ENCODE measurements at places on chromosomes 2 and 18. TPM values are rescaled to one million over a fixed set of nuclear protein-coding genes. Genes with fewer than 3 reads are reported as not detected.
A peak's percentile ranks its signal among the peaks of the same experiment; 100 is the strongest.

The ANKRD23 gene
- 8.9 TPM for total RNA-seq

The NGEF gene
- total RNA-seq = 52.2 TPM

DNA sequence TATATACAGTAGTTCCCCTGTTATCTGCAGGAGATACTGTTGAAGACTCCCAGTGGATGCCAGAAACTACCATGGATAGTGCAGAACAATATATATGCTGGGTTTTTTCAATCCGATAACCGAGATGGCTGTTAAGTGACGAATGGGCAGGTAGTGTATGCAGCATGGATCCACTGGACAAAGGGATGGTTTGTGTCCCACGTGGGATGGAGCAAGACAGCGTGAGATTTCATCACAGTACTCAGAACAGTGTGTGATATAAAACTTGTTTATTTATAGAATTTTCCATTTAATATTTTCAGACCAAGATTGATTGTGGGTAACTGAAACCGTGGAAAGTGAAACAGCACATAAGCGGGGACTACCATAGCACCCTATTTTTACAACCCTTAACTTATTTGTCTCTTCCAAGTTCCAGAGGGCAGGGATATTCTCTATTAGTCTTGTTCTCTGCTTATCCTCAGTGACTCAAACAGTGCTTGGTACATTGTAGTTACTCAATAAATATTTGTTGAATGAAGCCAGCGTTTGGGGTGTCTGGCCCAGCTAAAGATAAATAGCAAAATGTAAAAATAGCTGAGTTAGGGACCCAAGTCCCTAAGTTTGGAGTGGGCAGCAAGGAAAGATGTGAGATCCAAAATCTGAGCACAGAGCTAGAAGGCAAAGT is 50.0 kb downstream of the RHBDD1 start:
- no peak overlapping the region for H3K4me3 ChIP-seq
- no peaks in the 10 kb centered on the region for H3K36me3 ChIP-seq
- DNase-seq = no peak
- H3K27ac ChIP-seq = no peak overlapping the region
- H3K4me1 ChIP-seq = 0 out of 2 replicates have a peak, but pooled peaks cover 6% of the 10 kb centered on the region
- H3K27me3 ChIP-seq = no peaks in the 10 kb centered on the region

The CAPN10 gene
- total RNA-seq = 70.3 TPM

DNA sequence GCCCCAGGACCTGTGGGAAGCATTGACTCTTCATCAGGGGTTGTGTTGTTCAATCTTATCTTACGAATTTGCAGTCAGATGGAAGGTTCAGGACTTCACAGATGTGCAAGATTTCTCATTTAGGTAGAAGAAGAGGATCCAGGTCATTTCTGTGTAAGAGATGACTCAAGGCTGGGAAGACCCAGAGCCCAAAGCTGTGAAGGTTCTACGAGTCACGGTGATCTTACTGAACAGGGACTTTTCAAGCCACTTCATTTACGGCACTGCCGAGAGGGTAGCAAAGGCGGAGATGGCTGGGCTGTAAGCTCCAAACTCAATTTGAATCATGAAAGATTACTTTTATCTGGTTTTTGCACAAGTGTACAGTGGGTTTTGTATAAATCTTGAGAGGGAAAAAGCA is 228.0 kb upstream of the MEX3C start:
- DNase-seq = no peak
- no peaks in the 10 kb centered on the region for H3K36me3 ChIP-seq
- H3K4me3 ChIP-seq = no peak overlapping the region

The SP9 gene
- not detected for total RNA-seq

DNA sequence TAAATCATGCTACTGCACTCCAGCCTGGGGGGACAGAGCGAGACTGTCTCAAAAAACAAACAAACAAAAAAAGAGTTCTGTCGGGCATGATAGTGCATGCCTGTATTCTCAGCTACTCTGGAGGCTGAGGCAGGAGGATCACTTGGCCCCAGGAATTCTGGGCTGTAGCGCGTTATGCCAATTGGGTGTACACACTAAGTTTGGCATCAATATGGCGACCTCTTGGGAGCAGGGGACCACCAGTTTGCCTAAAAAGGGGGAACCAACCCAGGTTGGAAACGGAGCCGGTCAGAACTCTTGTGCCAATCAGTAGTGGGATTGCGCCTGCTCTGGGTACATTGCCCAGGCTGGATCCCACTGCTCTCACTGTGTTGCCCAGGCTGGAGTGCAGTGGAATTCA is 49.7 kb downstream of the SDC1 start:
- H3K4me1 ChIP-seq = no peaks in the 10 kb centered on the region
- no peak overlapping the region for H3K27ac ChIP-seq
- H3K36me3 ChIP-seq = no peaks in the 10 kb centered on the region
- no peak for DNase-seq

- no peaks in the 10 kb centered on the region for H3K27me3 ChIP-seq
- DNase-seq = no peak
- no peak overlapping the region for H3K27ac ChIP-seq
- no peak overlapping the region for H3K4me3 ChIP-seq
- no peaks in the 10 kb centered on the region for H3K4me1 ChIP-seq
Measured at GRCh38 chr18:4636967-4637366, 181.9 kb upstream of the DLGAP1 start.

DNA sequence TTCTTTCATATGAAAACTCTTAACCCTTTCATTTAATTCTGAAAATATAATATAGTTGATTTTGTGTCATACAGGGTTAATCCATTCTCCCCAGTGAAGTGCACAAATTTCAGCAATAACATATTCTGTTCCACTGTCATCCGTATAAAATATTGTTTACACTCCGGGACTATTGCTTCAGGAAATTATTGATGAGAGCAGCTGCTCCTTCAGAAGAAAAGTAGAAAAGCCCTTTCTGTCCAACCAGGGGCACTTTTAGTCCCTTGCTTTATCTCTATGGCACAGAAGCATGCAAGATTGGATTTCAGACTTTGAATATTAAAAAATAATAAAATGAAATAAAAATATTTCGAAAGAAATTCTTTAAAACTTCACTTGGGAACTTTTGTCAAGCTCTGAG is 535.7 kb upstream of the SLC39A10 start:
- no peaks in the 10 kb centered on the region for H3K4me1 ChIP-seq
- H3K27ac ChIP-seq = no peak overlapping the region
- H3K36me3 ChIP-seq = no peaks in the 10 kb centered on the region
- no peaks in the 10 kb centered on the region for H3K27me3 ChIP-seq
- no peak overlapping the region for H3K4me3 ChIP-seq

DNA sequence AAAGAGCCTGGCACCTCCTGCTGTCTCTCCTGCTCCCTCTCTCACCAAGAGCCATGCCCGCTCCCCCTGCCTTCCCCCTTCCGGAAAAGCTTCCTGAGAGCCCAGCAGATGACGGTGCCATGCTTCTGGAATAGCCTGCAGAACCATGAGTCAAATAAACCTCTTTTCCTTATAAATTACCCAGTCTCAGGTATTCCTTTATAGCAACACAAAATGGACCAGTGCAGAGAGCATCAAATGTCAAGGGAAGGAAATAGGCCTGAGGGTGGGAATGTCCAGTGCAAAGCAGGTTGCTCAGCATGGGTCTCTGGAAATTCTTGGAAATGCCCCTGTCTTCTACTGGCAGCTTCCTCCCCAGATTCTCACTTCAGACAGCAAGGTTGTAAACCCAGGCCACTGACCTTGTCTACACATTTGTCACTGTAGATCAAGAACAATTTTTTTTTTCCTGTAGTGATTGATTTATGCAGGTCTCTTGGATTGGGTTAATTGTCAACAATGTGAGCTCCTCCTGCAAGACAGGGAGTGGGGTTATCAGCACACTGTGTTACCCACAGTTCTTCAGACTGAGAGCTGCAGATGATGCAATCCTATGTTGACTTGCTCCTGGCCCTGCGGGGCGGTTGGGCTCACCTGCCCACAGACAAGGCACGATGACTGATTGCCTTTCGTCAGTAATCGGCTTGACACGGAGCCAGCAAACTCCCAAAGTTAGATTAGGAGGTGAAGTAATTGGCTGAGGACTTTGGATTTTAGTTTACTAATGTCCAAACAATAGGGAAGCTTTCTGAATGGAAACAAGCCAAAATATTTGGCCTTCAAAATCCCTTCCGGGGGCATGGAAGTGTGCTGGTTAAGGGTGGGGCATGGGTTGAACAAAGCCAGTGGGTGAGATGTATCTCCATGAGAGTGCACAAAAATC is 5.4 kb upstream of the BOD1L2 start:
- H3K36me3 ChIP-seq = no peaks in the 10 kb centered on the region
- H3K27me3 ChIP-seq = no peaks in the 10 kb centered on the region
- H3K27ac ChIP-seq = peak overlapping the region; percentile 80

DNA sequence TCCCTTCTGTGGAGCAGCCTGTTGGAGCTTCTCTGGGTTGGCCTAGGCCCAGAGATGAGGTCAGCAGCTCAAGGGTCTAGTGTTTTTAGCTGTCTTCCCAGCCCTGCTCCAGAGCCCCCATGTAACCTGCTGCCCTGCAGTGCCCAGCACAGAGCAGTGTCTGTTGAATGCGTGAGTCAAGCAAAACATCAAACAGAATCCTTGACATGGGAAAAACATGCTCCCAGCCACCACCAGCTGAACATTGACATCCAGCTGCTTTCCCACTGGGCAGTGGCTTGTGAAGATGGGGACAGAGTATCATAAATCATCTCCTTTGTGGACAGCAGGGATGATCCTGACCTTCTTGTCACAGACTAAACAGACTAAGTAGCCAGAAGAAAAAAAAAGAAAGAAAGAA is 22.6 kb downstream of the IMPA2 start:
- H3K36me3 ChIP-seq = no peaks in the 10 kb centered on the region
- DNase-seq = no peak
- no peak overlapping the region for H3K27ac ChIP-seq
- no peaks in the 10 kb centered on the region for H3K27me3 ChIP-seq
- H3K4me1 ChIP-seq = no peaks in the 10 kb centered on the region

- no peak overlapping the region for H3K4me3 ChIP-seq
- H3K4me1 ChIP-seq = no peaks in the 10 kb centered on the region
- H3K27ac ChIP-seq = no peak overlapping the region
Measured at GRCh38 chr2:224347176-224348051, 54.5 kb downstream of the FAM124B start.

DNA sequence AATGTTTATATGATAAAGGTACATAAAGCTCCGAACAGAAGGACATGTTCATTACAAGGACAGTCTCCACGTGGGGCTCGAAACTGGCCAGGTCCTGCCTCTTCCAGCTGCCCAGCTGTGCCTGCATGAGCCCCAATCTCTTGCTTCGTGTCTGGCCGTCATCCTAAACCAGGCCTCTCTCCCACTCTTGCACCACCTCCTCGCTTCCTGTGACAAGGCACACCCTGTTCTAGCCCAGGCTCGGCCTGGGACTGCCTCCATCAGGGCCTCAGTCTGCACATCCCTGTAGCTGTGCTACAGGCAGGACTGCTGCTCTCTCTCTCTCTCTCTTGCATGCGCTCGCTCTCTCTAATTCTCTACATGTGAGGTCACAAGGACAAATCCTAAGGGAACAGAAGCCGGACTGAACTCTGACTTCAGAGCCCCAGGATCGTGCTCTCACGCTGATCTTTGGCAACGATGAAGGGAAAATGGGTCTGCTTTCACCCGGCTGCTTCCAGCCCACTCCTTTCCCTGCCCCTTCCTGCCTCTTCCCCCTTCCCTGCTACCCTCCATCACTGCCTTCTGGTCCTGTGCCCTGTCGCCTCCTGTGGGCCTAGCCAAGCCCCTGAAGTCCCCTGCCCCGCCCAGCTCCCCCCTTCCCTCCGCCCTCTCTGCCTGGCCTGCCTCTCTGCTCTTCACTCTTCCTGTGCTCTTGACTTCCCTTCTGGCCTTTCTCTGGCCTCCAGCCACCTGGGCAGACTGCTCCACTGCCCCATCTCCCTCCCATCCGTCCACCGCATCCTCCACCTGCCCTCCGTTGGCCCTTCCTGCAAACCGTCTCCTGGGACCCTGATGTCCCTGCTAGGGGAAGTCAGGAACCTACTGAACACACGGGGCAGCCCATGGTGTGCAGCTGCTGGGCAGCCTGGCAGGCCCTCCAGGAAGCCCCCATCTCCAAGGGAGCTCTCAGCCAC is 7.8 kb upstream of the GPR55 start:
- no peaks in the 10 kb centered on the region for H3K36me3 ChIP-seq
- peaks cover 64% of the 10 kb centered on the region for H3K27me3 ChIP-seq
- no peaks in the 10 kb centered on the region for H3K4me1 ChIP-seq
- H3K4me3 ChIP-seq = no peak overlapping the region
- no peak overlapping the region for H3K27ac ChIP-seq

DNA sequence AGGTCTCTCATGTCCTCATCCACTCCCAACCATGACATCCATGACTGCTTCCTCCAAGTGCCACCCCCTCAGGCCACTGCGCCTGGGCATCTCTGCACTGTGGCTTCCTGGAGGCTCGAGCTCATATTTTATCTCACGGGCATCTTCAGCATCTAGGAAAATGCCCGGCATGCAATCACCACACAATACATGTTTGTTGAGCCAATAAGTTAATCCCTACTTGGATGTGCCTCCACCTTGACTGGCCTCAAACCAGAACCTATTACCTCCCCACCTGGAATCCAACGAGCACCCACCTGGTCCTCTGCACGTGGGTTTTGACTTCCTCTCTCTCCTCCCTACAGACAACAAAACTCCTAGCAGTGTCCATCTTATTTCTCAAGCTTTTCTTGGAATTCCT is 198.9 kb upstream of the REV1 start:
- H3K27me3 ChIP-seq = peaks cover 80% of the 10 kb centered on the region
- no peaks in the 10 kb centered on the region for H3K36me3 ChIP-seq
- no peaks in the 10 kb centered on the region for H3K4me1 ChIP-seq
- DNase-seq = no peak

GRCh38 chr2:214550786-214551185 is 139.9 kb downstream of the VWC2L start:
- no peak for DNase-seq
- H3K4me3 ChIP-seq = no peak overlapping the region
- H3K27ac ChIP-seq = no peak overlapping the region
- no peaks in the 10 kb centered on the region for H3K27me3 ChIP-seq
- H3K4me1 ChIP-seq = no peaks in the 10 kb centered on the region

GRCh38 chr2:146489386-146489785 is 1355.4 kb upstream of the ACVR2A start:
- H3K27ac ChIP-seq = no peak overlapping the region
- H3K27me3 ChIP-seq = no peaks in the 10 kb centered on the region
- no peaks in the 10 kb centered on the region for H3K4me1 ChIP-seq
- no peak for DNase-seq

- peaks cover 6% of the 10 kb centered on the region for H3K4me1 ChIP-seq
- H3K27me3 ChIP-seq = no peaks in the 10 kb centered on the region
- no peak overlapping the region for H3K4me3 ChIP-seq
- DNase-seq = no peak
- no peak overlapping the region for H3K27ac ChIP-seq
Measured at GRCh38 chr2:152490686-152491455, 155.9 kb downstream of the FMNL2 start.

DNA sequence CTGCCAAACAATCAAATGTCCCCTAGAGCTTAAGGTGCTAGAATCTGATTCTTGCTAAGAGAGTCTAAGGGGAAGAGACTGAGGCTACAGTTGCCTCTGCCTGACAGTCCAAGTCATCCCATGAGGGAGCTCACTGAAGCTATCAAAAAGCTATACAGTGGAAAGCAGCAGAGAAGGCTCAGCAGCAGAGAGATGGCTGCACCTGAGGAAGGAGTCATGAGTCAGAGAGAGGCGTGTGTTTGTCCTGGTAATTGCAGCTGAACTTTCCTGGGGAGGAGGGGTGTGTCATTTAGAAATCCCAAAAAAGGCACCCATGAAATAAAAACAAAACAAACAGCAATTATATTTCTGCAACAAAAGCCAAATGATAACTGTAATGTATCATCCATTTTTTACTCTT is 305.2 kb upstream of the UBE2E3 start:
- no peak overlapping the region for H3K4me3 ChIP-seq
- DNase-seq = no peak
- no peaks in the 10 kb centered on the region for H3K27me3 ChIP-seq
- H3K4me1 ChIP-seq = peaks cover 37% of the 10 kb centered on the region

The VIL1 gene
- not detected for total RNA-seq

- no peaks in the 10 kb centered on the region for H3K4me1 ChIP-seq
- H3K4me3 ChIP-seq = no peak overlapping the region
- no peak overlapping the region for H3K27ac ChIP-seq
- H3K36me3 ChIP-seq = no peaks in the 10 kb centered on the region
- H3K27me3 ChIP-seq = 0 out of 2 replicates have a peak, but pooled peaks cover 5% of the 10 kb centered on the region
Measured at GRCh38 chr2:48734576-48735303, 20.8 kb downstream of the LHCGR start.
